ENCODE measurements at places on chromosomes 3 and 15. TPM values are rescaled to one million over a fixed set of nuclear protein-coding genes. Genes with fewer than 3 reads are reported as not detected.

- no peak for DNase-seq
These were observed 216.5 kb downstream of the ZNF385D start for GRCh38 chr3:21534462-21534861.

- peak; percentile 16 for DNase-seq
These were observed 775 bp upstream of the CCDC39 start for GRCh38 chr3:180680097-180680430.

DNA sequence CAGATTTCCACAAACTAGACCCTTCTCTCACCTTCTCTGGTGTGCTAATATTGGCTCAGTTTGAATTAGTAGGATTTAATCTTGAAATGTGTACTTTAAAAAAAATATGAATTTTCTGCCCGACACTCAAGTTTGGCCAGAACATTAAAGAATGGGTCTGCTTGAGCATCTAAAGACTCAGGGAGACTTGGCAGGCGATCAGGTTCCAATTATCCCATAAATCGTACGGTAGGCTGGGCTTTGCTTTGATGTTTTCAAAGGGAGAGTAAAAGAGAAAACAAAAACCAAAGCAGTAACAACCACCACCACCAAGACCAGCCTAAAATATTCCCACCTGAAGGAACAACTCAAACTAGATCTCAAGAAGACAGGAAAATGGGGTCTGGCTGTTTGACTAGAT is 230.8 kb downstream of the EBLN2 start:
- no peak for DNase-seq

GRCh38 chr3:186418671-186419145 is 56.7 kb upstream of the DGKG start:
- DNase-seq = no peak

DNA sequence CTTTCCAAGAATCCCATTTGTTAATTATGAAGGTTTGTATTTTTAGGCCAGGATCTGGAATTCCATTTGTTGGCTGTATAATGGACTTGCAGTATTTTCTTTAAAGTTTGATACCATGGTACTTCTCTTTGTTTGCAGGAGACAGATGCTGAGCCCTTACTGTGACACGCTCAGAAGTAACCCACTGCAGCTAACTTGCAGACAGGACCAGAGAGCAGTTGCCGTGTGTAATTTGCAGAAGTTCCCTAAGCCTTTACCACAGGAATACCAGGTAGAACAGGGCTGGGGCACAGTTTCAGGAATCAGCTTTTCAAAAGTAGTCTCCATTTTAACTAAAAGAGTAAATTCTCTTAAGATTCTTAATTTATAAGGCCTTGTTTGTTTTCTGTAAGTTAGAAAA is 59.1 kb downstream of the LMLN start:
- DNase-seq = no peak

GRCh38 chr3:129577366-129577765 is 29.1 kb downstream of the PLXND1 start:
- DNase-seq = no peak

GRCh38 chr3:114025451-114025850 is 30.9 kb downstream of the CCDC191 start:
- no peak for DNase-seq

- DNase-seq = no peak
These were observed 165.6 kb downstream of the PLD1 start for GRCh38 chr3:171644681-171645080.

DNA sequence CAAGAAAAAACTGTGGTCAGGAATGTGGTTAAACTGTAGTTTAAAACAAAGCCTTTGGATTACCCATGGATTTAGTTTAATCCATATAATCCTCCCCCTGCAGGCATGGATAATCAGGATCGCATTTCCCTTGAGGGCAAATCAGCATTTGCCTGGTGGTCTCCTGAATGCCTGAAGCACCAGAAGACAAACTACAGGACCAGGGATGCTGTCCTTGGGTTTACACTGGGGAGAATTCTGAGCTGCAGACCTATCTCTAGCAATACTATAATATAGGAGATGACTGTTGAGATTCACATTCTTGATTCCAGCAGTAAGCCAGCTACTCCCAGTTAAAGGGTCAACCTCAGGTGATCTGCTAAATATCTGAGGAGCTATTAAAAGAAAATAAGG is 10.6 kb downstream of the PIK3CB start:
- DNase-seq = no peak

DNA sequence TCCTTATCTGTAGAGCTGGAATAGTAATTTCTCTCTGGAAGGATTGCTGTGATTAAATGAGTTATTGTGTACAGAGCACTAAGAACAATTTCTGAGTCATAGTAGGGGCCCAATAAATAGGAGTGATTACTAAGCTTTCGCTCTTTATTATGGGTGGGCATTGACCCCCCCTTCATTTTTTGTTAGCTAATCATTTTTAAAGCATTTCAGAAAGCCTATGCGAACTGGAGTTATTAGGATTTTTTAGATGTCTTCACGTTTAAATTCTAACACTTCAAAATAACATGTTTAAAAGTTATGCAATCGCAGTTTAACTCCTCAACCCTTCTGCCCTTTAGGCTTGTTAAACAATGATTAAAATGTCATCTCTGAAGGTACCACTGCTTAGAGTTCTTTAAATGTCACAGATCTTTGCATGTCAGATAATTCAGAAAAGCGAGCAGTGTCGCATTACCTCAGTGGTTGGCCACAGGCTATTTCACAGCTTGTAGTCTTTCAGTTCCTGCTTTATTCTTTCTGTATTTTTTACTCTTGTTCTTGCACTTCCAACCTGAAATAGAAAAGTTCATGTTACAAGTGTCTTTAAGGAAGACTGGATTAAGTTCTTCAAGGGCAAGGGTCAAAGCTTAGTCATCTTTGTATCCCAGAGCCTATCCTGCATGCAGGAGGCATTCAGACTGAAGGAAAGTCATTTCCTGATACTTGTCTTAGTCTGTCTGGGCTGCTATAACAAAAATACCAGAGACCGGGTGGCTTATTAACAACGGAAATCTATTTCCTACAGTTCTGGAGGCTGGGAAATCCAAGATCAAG is 102.9 kb downstream of the FNDC3B start:
- no peak for DNase-seq

DNA sequence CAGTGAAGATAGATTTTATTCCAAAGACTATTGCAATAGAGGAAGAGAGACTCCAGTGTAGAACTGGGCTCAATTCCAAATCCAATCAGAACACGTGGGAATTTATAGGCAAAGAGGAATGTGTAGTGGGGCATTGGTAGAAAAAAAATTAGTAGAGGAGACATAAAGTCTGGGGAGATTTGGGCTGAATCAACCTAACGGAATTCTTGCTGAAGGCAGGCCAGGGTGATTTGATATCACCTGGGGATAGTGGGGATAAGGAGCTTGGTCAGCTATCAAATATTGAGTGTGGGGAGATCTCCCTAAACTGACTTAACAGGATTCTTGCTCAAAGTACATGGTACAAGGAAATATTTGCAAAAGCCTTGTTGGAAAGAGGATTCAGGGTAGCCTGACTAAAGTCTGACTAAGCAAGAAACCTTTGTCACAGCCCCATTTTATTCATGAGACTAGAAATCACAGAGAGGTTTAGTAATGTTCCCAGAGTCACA is 29.6 kb downstream of the SST start:
- no peak for DNase-seq

DNA sequence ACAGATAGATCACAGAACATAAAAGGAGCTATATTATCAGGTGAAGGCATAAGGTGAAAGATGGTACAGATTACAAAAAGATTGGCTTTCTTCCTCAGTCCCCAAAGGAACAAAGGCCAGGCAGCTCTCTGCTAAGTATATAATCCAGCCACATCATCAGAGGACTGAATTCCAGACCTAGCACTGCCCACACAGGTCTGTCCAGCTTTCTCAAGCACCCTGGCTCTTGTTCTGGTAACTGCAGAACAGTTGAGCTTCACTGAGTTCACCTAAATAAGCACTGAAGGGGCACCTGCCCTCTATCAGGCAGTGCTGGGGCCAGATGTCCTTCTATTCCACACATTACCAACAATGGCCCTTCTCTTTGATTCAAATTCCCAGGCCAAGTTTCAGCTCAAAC is 6.3 kb downstream of the DUOXA1 start:
- DNase-seq = no peak

DNA sequence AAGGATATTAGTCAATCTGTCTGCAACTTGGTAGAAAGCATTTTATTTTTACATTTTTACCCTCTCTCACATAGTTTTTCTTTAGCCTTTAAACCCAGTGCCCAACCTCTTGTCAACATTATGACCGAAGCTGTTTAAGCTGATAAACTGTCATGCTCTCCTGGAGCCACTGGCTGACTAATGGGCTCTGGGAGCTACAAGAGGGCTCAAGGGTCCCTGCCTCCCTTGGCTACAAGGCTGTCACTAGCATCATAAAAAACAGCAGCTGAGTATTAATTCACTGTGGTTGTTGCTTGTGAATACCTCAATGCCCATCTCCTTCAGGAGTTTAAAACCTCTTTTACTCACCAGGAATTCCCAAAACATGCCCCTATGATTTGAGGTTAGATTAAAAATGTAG is 237.9 kb downstream of the ZMAT3 start:
- no peak for DNase-seq

GRCh38 chr3:23837286-23837685 is 31.5 kb downstream of the UBE2E1 start:
- DNase-seq = no peak

Gene CAPN3
- 5.3 TPM for total RNA-seq

Gene CADM2
- total RNA-seq = not detected

Gene SRGAP3
- 3.2 TPM for total RNA-seq

Gene RARRES1
- not detected for total RNA-seq

Gene CFAP20DC
- 0.99 TPM for total RNA-seq

Gene TMIE
- total RNA-seq = 1.6 TPM

Gene CPNE9
- 0.25 TPM for total RNA-seq

Gene LDHAL6B
- total RNA-seq = not detected

Gene CAV3
- total RNA-seq = not detected

Gene C3orf49
- total RNA-seq = not detected

Gene IL17RB
- total RNA-seq = 2.9 TPM

Gene ASB14
- not detected for total RNA-seq

Gene DUOX2
- not detected for total RNA-seq

All from activated CD4-positive, alpha-beta T cell treated with anti-CD3 and anti-CD28 coated beads, Interleukin-2, amount 10 ng/mL, durations not matched to agents 7 days and 5 days (primary cell).